ENCODE measurements at places on chromosomes 12 and 14.

DNA sequence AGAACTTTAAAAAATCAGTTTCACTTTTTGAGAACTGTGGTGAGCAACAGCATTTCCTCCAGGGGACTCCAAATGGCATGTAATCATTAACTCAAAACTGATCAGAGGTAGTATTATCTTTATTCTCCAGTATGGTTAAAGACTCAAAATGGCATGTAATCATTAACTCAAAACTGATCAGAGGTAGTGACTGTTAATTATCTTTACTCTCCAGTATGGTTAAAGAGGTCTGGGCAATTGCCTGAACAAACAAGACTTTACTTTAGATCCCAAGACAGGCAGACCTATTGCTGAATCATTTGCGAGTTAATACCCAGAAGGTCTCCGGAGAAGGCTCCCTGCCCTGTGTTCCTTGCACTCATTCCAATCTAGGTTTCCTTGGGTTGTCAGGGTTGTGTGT, 6.6 kb upstream of the ACADS start:
- DNase-seq, result no peak

DNA sequence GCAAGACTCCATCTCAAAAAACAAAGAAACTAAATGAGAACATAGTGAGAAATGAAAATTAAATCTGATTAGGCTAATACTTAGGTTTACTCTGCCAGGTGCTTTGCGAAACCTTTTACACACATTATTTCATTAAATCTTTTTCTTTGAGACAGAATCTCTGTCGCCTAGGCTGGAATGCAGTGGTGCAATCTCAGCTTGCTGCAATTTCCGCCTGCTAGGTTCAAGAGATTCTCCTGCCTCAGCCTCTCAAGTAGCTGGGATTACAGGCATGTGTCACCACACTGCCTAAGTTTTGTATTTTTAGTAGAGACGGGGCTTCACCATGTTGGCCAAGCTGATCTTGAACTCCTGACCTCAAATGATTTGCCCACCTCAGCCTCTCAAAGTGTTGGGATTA, 21.9 kb upstream of the EEA1 start:
- no peak for DNase-seq

- DNase-seq, result no peak
These were observed 128.4 kb downstream of the METTL25 start for GRCh38 chr12:82486524-82487235.

GRCh38 chr14:91324606-91325575, 80.4 kb upstream of the GPR68 start:
- peak; percentile 38 for DNase-seq

- DNase-seq, result no peak
These were observed 235.7 kb downstream of the TTC8 start for GRCh38 chr14:89060191-89060590.

- no peak for DNase-seq
These were observed at the start of gene C12orf56 for GRCh38 chr12:64390275-64390851. Gene C12orf56, minus strand, starts transcription at chr12:64390758. Its CDS starts 193 bp downstream, at chr12:64390565.

GRCh38 chr12:6430124-6430989, 14.4 kb upstream of the CD27 start:
- peak; percentile 52 for DNase-seq

GRCh38 chr12:25830456-25830855, 128.0 kb upstream of the RASSF8 start:
- no peak for DNase-seq

- no peak for DNase-seq
These were observed 56.6 kb downstream of the TTC9 start for GRCh38 chr14:70698288-70698687.
